Stimulated activated CD8-positive, alpha-beta memory T cell treated with anti-CD3 and anti-CD28 coated beads, Interleukin-2, amount 100 ng/mL, for 1 hour (primary cell): ENCODE measurements at places on chromosomes 1 and 21.

- DNase-seq: no peak
Measured at GRCh38 chr1:8458607-8459006, 140.7 kb downstream of the SLC45A1 start.

- DNase-seq: no peak
Measured at GRCh38 chr1:55640708-55641473, 425.7 kb upstream of the USP24 start.

GRCh38 chr1:221712776-221713431 lies 29.0 kb downstream of the DUSP10 start:
- DNase-seq: peak; percentile 68

GRCh38 chr1:205598841-205599668 lies 32.8 kb downstream of the ELK4 start:
- DNase-seq: no peak

DNA sequence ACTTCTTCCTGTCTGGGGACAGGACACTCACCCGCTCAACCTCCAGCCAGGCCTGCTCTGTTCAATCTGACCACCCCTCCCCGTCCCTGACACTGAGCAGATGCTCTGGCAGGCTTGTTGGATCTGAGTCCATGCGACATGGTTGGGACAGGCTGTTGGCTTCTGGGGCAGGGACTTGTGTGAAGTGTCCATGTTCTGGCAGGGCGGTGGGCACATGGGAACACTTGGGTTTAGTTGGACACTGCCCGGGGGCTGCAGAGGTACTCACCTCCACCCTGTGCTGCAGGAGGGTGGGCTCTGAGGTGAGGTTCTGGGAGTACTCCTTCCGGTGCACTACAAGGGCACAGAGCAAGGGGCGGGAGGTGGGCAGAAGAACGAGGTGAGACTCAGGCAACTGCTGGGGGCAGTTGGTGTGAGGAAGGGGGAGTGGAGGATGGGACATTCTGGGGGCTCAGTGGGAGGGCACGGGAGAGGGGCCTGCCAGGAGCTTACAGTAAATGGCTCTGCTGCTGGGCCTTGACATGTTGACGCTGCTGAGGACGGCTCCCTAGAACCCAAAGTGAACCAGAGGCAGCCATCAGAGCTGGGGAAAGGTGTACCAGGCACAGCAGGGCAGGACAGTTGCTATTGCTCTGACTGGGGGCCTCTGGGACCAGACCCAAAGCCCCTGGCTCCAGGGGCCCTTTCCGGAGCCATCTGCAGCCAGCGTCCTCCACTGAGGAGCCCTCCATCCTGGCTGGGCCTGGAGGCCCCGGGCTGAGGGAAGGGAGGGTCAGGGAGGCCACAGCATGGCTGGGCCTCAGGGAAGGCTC lies 2.3 kb downstream of the EPS8L3 start:
- no peak for DNase-seq

DNA sequence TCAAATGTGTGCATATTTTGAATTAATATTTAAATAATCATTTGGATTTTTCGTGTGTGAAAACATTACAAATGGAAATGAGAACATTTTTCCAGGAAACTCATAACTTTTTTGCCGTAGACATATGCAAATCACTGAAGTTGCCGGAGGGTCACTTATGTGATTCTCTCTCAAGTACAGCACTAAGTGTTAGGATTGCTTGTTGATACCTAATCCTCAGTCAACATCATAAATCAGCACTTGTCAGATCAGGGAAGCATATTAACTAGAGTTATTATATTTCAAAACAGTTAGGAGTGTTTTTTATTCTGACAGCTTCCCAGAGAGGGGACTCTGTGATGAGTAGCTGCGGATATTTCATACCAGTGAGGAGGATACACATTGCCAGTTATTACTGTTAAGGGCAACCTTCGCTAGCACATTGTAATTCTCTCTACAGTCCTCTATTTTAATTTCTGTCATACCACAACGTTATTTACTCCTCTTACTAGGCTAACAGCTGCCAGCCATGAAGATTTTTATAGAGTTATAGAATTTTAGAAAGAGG lies 41.5 kb downstream of the NCAM2 start:
- no peak for DNase-seq

DNA sequence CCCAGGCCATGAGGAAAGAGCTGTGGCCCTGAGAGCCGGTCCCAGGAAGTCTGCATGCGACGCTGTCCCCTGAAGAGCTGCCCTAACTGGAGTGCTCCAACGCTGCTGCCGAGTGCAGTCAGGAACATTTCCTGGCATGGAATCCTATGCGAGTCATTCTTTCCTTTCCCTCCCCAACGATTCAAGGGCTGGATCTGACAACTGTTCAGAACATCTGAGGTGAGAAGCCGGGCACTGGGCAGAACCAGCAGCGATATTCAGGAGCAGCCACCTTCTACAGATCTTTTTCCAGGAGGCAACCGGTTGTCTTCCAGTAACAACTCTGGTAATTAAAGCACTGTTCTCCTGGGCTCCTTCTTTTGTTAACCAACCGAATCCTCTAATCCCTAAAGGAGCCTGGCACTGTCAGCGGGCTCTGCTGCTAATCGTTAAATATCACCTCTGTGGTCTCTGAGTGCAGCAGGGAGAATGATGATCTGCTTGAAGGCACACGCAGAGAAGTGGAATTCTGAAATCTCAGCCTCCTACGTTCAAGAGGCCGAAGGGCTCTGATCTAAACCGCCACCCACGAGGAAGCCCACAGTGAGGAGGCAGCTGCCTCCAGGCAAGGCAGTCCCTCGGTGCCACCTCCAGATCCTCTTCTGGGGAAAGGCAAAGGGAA lies 55.8 kb downstream of the SLC45A1 start:
- no peak for DNase-seq

DNA sequence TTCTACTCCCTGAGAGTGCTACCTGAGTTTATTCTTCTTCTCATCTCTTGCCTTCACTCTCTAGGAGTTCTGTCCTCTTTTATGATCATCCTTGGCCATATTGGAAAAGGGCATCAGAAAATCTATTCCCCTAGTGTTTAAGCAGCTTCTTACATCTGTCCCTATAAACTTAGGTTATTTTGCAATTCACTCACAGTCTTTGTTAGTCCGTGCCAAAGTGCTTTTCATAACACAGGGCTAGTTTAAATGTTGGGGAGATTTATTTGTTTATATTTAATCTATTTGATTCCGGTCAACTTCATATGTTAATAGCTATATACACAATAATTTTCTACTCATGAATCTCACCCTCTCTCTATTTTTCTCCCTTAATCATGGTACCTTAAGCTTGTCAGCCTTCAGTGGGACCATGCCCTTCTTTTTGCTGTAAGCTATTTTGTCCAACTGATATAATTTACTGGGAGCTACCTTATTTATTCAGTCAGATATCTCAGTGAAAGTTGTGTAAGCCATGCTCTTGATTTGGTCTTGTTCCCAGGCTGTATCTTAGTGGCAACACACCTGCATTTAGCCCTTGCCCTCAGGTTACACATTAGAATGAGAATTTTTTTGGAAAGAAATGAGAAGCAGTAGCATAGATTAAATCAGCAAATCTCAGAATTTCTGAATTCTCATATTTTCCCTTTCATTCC lies 106.3 kb upstream of the SMYD2 start:
- no peak for DNase-seq

GRCh38 chr1:88523854-88524528 lies 160.1 kb upstream of the PKN2 start:
- no peak for DNase-seq

GRCh38 chr1:33305816-33306652 lies 14.9 kb downstream of the A3GALT2 start:
- no peak for DNase-seq

GRCh38 chr1:211469938-211470529 lies 21.9 kb downstream of the RD3 start:
- peak; percentile 5 for DNase-seq

- no peak for DNase-seq
Measured at GRCh38 chr1:53963460-53963859, 17.3 kb downstream of the LRRC42 start.
